ENCODE measurements at places on chromosomes 7 and 10.

- no peak for DNase-seq
Observed at GRCh38 chr10:86366033-86366901, at the start of gene GRID1. Gene GRID1 (minus strand): TSS chr10:86366795.

- DNase-seq: no peak
Observed at GRCh38 chr7:125127304-125127703, 197.7 kb upstream of the POT1 start.

DNA sequence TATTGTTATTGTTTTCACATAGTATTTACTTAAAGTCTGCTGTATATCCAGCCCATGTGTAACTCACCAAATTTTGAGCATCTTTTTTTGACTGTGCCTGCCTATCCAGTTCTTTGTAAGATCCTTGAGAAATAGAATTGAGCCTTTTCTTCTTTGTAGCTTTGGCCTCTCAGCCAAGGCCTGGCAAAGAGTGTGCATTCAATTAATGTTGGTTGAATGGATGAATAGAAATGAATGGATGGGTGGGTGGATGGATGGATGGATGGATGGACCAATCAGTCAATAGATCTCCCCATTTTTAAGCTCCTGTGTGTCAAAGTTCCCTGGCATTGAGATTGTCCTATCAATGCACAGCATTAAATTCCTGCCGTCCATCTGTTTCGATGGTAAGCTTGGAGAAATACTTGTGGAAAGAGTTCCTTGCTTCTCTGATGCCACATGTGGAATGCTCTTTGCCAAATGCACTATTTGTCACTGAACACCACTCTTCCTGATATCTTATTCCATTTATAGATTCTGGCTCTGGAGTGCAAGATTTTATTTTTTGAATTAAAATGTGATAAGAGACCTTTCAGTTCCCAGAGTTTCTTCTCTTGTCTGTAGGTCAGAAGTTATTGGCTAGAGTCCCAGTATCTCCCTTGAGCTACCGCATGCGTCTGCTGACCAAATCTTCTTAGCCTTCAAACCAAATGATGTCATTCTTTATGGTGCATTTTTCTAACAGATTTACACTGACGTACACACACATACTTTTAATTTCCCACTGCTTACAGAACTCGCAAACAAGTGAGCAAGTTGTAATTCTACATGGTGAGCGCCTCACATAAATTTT lies 20.7 kb upstream of the ADRB1 start:
- DNase-seq: no peak

GRCh38 chr7:154685564-154685901 lies 317.4 kb downstream of the PAXIP1 start:
- DNase-seq: no peak

GRCh38 chr10:128237710-128238109 lies 111.5 kb upstream of the MKI67 start:
- no peak for DNase-seq

DNA sequence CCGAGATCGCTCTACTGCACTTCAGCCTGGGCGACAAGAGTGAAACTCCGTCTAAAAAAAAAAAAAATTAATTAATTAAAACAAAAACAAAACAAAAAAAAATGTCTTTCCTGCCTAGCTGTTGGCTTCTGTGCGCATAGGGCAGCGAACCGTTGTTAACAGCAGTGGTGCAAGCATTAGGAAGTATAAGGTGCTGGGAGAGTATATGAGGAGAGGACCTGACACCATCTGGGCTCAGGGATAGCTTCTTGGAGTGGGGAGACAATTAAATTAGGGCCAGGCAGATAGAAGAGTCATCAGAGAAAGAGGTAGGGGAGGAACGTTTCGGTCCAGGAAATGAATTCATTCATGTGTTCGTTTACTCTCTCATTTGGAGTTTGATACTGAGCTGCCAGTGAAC lies 46.2 kb upstream of the EZH2 start:
- DNase-seq: no peak

DNA sequence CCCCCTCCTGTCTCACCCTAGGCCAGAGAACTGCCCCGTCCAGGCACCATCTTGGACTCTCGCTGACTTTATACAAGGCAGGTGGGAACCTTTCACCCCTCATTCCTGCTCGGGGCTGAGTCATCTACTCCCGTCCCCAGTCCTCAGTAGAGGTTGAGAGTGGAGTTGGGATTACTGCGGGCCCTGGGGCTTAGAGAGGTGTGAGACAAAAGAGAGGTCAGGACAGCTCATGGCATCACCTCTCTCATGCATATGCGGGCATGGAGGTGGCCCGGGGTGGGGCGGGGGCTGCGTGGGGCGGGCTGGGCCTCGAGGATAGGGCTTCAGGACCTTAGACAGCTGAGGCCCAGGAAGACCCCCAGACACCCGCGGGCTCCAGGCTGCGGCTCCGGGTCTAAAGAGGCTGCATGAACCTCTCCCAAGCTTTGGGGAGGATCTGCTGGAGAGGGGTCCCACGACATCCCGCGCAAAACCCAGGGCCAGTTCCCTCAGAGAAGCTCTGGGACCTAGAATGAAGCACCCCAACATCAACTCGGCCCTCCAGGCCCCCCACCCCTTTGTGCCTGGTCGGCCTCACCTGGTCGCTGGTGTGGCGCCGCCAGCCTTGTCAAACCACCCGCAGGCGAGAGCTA lies 317 bp downstream of the PDZD7 start:
- no peak for DNase-seq

DNA sequence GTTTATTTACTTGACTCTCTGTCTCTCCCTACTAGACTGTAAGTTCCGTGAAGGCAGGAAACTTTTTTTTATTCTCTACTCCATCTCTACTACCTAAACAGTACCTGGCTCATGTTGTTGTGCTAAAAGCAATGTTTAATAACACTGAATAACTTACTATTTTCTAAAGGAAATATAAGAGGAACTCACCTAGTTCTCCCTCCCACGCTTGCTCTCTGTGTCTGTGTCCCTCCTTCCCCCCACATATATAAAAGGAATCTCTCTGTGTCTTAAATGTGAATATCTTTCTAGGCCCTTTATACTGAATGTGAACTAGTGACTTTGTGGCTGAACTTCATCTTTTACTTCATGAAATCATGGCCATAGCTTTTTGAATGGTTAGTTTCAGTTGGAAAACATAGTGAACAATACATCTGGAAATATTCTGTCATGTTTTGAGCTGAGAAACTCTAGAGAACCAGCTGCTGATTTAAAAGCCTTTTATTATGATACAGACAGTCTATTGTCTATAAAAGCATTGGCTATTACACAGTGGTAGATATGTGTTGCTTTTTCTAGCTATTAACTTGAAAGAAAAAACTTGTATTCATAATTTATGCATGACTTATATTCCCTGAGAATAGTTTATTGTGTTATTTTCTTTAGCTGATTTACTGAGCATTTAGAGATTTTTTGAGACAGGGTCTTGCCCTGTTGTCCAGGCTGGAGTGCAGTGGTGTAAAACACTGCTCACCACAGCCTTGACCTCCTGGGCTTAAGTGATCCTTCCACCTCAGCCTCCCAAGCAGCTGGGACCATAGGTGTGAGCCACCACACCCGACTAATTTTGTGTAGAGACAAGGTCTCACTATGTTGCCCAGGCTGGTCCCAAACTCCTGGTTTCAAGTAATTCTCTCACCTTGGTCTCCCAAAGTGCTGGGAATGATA lies 42.5 kb downstream of the VCL start:
- no peak for DNase-seq

DNA sequence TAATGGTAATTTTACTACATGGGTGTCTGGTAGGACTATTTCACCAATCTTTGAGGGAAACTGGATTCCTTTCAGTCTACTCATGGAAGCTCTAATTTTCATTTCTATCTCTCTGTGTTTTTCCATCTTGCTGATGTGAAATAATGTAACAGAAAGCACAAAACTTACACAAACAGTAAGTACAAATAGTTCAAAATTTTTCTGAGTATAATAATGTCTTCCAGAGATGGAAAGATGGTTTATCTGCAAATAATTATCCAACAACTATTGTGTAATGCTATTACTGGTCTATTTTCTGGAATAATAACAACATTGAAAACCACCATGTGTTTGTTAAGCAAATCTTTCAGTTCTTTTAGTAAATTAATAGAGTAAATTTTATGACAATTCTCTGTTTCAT lies 565.8 kb upstream of the MGMT start:
- no peak for DNase-seq
